ENCODE measurements at places on chromosomes 5 and 9. TPM values are rescaled to one million over a fixed set of nuclear protein-coding genes. Genes with fewer than 3 reads are reported as not detected.

GRCh38 chr5:1037671-1038416, 29.2 kb downstream of the NKD2 start:
- no peak for DNase-seq

- no peak for DNase-seq
Measured at GRCh38 chr5:177256296-177256695, 47.2 kb downstream of the RAB24 start.

GRCh38 chr9:70080481-70081119, 37.0 kb downstream of the MAMDC2 start:
- DNase-seq, result no peak

Gene RASGRF2
- total RNA-seq, result 17.2 TPM

GRCh38 chr5:58775701-58776262, 192.9 kb downstream of the RAB3C start:
- no peak for DNase-seq

Gene BTNL8
- total RNA-seq, result 3.0 TPM

- DNase-seq, result no peak
Measured at GRCh38 chr9:23850242-23850689, 24.2 kb upstream of the ELAVL2 start.

GRCh38 chr9:28212979-28213378, 639.7 kb upstream of the C9orf72 start:
- DNase-seq, result no peak

DNA sequence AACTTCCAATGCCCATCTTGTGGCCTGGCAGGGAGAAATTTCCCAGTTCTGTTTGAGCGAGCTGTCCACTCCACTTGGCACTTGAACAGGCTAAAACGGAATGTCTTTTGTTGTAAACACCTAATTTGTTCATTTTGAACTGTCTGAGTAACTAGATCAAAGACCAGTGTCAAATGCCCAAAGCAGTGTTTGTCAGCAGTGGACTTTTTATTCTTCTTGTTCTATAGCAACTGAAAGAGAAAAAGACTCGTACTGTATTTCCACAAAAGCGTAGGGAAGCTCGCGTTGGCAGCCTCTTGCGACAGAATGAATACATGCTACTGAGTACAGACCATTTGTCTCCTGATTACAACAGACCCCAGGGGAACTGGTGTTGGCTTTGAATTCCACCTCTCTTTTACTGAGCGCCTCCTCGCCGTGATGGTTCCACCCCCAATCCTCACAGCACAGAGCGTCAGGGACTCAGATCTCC, 601.8 kb upstream of the ZNF608 start:
- no peak for DNase-seq

DNA sequence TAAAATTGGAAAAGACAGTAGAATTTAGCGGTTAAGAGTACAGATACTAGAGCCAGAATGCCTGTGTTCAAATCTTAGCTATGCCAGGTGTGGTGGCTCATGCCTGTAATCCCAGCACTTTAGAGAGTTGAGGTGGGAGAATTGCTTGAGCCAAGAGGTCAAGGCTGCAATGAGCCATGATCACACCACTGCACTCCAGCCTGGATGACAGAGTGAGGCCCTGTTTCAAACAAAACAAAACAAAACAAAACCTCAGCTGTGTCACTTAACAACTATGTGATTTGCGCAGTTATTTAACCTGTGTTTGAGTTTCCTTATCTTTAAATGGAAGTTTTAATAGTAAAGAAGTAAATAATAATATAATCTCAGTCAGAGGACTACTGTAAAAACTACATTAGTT, 68.3 kb downstream of the TBCA start:
- no peak for DNase-seq

Gene SIGMAR1
- total RNA-seq, result 73.3 TPM

DNA sequence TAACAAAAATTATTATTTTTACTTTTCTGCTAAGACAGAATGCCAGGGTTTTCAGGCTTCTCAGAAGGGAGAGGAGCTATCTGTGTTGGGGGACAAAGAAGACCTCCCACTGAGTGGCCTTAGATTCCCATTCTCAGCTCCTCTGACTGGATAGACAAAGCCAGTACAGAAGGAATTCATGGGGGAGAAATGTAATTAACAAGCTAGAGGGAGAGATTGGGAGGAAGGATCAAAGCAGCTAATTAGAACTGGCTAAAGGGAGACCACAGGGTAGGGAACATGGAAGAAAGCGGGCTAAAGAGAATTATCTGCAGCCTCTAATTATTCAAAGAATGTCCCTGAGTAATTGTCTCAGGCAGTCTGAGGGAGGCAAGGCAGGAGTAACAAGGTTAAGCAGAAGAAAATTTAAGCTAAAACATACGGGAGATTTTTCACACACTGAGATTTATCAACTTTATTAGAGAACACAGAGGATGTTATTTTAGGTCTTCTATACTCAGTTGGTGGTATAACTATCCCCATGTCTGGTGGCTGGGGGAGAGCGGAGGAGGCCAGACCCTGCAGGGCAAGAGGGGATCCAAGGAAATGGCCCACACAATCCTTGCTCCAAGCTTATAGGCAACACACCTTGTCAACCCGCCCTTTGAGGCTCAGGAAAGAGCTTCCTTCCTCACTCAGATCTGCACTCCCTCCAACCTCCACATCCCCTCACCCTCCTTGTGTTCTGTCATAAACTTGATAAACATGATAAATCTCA, 87.7 kb upstream of the LRRTM2 start:
- DNase-seq, result no peak

Gene PCDHB3
- 1.8 TPM for total RNA-seq

GRCh38 chr9:109907810-109908458, 127.9 kb downstream of the PALM2AKAP2 start:
- no peak for DNase-seq

- DNase-seq, result no peak
Measured at GRCh38 chr9:26773056-26773455, 119.5 kb downstream of the CAAP1 start.

- no peak for DNase-seq
Measured at GRCh38 chr5:153018121-153018520, 472.3 kb upstream of the GRIA1 start.

Gene FAXDC2
- total RNA-seq, result 17.4 TPM

- DNase-seq, result no peak
Measured at GRCh38 chr9:13436591-13436990, 157.1 kb upstream of the MPDZ start.

GRCh38 chr5:42600441-42600840, 156.2 kb upstream of the CCDC152 start:
- no peak for DNase-seq

DNA sequence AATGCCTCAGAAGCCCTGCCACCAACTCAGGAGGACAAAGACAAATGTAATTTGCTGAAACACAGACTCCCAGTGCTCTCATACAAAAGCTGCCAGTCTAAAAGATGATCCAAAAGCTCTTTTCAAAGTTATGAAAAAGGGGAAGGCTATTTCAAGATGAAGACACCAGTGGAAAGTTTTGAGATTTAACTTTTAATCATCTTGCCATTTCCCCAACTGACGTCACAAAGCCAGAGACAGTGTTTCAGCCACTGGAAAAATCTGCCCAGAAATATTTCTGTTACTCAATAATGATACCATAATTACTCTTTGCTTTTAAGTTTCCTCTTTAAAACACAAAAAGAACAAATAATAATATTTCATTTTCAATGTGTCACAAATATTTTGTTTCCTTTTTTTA, 20.9 kb downstream of the ENG start:
- DNase-seq, result no peak

Gene FST
- 15.7 TPM for total RNA-seq

Gene CNOT8
- 106 TPM for total RNA-seq

Gene OMD
- total RNA-seq, result 122 TPM

DNA sequence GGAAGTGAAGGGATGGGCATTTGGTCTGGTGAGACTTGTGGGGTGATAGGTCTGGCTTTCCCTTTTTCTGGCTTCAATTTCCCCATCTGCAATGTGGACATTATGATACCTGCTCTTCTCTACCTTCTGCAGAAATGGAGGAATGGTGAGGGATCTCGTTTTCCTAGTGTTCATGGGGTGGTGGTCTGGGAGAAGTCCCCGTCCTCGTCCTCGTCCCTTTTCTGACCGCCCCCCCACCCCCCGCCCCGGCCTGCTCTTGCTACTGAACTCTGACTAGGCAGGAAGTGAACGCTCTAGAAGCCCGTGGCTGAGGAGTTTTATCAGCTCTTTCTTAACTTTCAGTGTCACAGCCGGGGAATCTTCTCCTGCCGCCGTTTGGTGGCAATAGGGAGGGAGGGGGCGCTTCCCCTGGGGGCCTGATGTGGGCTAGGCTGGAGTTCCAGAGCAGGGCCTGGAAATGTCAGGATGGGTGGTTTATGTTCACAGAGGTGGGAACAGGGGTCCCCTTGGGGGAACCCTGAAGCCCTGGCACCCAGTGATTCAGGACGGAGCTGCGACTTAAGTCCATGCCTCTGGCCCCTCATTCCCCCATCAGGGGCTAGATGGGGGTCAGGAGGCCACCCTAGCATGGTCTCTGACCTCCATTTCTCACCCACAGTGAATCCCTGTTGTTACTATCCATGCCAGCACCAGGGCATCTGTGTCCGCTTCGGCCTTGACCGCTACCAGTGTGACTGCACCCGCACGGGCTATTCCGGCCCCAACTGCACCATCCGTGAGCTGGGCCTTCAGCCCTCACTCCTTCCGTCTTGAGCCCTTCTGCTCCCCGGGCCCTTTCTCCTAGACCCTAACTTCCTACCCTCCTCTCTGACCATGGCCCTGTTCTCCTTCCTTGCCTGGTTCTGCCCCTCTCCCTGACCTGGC, 6.7 kb downstream of the PTGS1 start:
- DNase-seq, result peak; percentile 17

Gene SPINK7
- total RNA-seq, result not detected

- no peak for DNase-seq
Measured at GRCh38 chr5:73814233-73814846, 188.3 kb downstream of the ARHGEF28 start.

Gene FOXD4L6
- total RNA-seq, result 0.19 TPM

DNA sequence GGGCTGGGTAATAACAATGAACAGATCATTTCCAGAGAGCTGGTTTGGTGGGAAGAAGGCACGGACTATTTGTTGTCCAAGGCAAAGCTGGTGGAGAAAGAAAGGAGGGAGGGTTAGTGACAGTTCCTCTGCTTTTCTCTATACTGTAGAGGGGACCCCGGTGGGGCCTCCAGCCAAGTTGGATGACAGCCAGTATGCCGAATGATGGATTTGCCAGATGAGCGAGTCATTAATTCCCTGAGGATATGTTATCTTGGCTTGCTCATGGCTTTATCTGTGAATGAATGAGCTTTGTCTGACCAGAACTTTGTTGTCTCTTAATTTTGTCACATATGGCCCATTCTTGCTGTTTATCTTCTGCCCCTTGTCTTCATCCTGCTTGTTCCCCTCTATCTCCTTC, 158.6 kb upstream of the GLRA1 start:
- no peak for DNase-seq

GRCh38 chr5:110851357-110851756, 112.5 kb downstream of the SLC25A46 start:
- DNase-seq, result no peak

Gene SLC45A2
- 0.19 TPM for total RNA-seq

Gene GPR151
- total RNA-seq, result not detected

Gene FCN2
- total RNA-seq, result not detected

DNA sequence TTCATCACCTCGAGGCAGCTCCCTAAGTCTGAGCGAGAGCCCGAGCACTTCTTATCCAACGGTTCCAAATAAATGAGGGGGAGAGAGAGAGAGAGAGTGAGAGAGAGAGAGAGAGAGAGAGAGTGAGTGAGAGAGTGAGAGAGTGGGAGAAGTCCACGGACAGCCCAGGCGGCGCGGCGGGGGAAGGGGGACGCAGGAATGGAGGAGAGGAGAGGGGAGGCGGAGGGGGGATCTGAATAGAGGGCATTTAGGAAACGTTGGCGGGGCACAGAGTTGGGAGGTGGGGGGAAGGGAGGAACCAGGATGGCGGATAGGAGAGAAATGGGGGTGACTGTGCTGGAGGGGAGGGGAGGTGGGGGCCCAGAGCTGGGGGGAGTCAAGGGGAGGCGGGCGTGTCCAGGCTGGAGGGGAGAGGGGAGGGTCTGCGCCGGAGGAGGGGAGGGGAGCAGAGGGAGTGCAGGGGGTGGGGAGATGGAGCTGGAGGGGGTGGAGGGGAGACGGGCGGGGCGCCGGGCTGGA, 398 bp upstream of the BASP1 start:
- DNase-seq, result no peak

DNA sequence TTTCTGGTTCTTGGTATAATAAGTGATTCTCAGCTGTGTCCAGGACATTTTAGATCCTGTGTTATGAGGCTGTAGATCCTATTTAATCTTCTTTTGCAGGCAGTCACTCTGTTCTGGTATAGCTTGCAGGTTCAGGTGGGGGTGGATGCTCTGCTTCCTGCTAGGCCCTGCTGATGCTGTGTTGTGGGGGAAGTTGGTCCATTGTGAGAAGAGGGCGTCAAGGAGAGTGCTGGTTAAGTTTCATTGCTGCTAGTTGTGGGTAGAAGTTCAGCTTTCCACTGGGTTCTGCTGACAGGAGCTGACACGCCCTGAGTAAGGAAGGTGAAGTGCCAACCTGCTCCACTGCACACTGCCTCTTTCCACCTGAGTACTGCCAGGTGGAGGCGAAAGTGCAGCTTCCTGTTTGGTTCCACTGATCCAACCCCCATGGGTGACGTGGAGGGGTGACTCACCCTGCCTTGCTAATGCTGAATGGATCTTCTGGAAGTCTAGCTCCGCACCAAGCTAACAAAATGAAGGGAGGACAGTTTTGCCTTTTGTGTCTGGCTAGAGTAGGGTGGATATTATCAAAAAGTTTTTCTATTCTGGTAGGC, 16.3 kb downstream of the NMRK1 start:
- no peak for DNase-seq

DNA sequence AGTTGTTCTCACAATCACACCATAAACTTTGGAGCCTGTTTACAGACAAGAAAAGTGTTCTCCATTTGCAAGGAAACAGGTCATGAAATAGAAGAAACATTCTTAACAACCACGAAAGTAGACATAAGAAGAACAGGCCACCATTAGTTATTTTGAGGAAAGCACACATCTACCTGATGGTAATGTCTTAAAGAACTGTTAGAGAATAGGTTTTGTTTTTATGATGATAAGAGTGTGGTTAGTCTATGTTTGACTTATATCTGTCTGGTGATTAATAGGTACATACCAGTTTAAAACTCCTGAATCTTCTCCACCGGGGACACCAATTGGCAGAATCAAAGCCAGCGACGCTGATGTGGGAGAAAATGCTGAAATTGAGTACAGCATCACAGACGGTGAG, 108.3 kb downstream of the CDH6 start:
- no peak for DNase-seq

GRCh38 chr9:98962181-98962560, 18.5 kb downstream of the COL15A1 start:
- DNase-seq, result no peak

DNA sequence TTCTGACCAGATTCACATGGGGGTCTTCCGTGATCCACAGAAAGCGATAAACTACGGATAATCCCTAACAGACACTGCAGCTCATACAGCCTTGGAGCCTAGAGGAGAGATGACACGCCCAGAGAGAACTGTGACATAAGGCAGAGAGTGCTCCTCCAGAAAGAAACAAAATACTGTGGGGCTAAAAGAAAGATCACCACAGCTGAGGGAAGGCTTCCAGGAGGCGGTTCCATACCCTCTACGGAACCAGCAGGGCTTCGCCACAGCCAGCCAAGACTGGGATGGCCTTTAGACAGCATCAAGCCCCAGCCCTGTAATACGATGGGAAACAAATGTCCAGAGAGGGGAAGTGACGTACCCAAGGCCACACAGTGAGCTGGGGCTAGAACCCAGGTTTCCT, 19.3 kb downstream of the GPX3 start:
- no peak for DNase-seq

All from omental fat pad (tissue), 4 donors.